ENCODE measurements at places on chromosomes 11 and 22.

DNA sequence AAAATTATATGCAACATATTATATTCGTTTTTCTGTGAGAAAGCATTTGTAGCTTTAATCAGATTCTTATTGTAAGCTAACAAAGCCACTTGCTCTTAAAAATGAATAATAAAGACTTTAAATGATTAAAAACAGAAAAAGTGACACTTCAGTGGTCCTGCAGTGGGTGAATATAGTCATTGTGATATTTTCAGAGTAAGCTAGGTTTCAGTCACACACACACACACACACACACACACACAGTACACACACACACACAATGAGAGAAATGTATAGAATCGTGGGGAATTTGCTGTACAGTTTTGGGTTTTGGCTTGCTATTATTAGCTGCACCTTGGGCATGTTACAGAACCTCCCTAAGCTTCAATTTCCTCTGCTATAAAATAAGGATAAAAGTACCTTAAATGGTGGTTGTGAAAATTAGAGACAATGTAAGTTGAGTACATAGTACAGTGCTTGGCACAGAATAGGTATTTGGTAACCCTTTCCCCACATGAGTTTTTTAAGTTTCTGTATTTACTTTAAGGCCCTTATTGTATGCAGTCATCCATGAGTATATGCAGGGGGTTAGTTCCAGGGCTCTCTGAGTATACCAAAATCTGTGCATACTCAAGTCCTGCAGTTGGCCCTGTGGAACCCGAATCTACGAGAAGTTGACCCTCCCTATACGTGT, 39.8 kb downstream of the CSTPP1 start:
- no peak for DNase-seq

DNA sequence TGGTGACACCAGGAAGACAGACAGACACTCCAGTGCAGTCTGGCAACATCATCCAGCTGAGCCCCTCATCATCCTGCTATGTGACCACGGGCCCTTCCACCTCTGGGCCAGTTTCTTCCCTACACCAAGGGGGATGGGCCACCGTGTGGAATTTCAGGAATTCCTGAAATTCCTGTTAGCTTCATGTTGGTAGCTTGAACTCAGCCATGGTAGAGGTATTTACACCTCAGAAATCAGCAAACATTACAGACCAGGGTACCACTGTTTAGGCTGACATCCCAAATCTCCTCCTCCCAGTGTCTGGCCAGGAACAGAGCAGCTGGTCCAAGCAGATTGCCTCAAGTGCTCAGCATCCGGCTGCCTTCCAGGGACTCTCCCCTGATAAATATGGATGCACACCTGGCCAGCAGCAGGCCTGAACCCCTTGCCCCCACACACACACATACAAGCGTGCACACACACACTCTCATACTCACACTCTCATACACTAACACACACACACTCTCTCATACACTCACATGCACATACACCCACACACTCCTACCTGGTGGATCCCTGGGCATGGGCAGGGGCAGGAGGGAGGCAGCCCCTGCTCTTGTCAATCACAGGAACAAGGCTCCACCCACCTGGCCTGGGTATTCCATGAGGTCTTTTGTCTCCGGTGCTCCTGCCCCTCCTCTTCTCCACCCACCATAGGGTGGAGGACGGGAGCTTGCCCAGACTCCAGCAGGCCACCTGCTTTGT, 85.2 kb downstream of the BUD13 start:
- DNase-seq, result no peak

- DNase-seq, result no peak
These were observed 19.8 kb upstream of the PSMA1 start for GRCh38 chr11:14539982-14540421.

DNA sequence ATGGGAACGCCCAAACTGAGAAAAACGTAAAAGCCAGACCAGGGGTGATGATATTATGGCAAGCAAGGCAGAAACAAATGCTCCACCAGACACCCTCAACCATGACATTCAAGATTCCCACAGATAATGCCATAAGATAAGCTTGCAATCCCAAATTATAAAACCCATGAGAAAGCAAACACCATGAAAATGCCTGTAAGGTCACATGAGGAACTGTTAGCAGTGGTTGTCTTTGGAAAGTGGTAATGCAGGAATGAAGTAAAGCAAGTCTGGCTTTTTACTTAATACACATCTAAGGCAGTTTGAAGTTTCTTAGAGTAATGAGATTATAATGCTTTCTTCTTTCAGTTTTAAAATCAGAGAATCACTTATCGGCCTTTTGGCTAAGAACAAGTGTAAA, 111.0 kb downstream of the MN1 start:
- no peak for DNase-seq

DNA sequence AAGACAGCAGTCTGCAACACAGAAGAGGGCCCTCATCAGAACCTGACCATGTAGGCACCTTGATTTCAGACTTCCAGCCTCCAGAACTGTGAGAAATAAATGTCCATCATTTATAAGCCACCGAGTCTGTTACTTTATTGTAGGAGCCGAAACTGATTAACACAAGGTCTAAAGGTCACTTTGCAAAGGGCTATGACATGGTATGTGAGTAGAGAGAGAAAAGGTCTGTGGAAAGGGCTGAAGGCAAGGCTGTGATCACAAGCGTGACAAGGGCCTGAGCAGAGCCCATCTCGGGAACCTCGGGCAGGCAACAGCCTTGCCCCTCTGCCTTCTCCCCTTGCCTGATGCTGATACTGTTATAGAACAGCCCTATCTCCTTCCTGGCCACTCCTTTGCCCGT, 73.4 kb upstream of the TEAD1 start:
- no peak for DNase-seq

DNA sequence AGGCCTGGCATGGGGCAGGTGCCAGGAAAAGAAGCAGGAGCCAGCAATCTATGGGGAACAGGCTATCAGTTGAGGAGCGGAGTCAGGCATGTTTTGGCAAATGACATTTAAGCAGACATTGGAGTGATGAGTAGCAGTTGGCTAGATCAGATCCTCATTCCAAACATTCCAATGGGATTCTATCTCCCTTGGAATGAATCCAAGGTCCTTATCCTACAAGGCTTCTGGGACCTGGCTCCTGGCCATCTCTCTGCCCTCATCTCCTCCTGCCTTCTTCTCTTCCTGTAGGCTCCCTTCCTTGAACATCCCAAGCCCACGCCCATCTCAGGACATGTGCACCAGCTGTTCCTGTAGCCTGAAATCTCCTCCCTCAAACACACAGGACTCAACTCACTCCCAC, 1074.5 kb downstream of the TBC1D22A start:
- DNase-seq, result no peak

- DNase-seq, result peak; percentile 61
These were observed 111.0 kb upstream of the ARHGAP42 start for GRCh38 chr11:100575860-100576717.

- no peak for DNase-seq
These were observed 326.2 kb upstream of the PDGFD start for GRCh38 chr11:104490182-104490581.

- no peak for DNase-seq
These were observed 5.5 kb downstream of the UNC93B1 start for GRCh38 chr11:67998150-67999045.

DNA sequence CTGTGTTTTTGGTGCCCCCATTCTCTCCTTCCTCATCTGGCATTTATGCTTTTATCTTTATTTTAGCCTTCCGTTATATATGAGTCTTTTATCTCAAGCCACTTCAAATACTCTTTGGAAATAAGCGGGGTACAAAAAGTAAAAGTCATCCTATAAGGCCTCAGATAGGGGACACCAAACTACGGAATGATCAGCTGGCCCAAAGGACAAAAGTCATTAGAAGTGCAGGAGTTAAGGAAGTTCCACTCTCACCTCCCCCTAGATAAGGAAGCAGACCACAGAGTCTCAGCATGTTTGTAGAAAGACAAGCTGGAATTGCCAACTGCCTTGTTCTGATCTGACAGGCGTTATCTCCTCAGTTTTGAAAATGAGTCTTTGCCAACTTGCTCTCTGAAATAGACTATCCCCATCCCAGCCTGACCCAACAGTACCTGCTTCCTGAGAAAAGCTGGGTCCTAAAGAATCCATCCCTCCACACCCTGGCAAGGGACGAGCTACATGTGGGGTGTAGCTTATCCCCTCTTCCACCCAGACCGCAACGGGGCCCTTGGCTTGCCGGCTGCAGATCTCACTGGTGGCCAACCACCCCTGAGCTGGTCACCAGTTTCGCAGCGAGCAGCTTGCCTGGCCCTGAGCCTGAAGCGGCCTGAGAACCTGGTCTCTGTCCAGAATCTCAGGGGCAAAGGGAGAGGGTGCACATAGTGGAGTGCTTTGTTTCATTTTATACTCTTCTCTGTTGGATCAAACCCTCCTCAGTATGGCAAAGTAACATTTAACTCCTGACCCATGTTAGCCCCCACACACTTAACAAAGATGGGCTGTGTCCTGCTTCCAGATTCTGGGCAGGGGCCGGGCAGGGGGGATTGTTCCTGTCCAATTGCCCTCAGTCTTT, 13.8 kb downstream of the FADS2 start:
- no peak for DNase-seq

- no peak for DNase-seq
These were observed 131.4 kb upstream of the C11orf58 start for GRCh38 chr11:16606784-16607674.

- no peak for DNase-seq
These were observed 1.4 kb downstream of the SREBF2 start for GRCh38 chr22:41834005-41834944.

- no peak for DNase-seq
These were observed 64.4 kb downstream of the PRDM11 start for GRCh38 chr11:45210846-45211245.

DNA sequence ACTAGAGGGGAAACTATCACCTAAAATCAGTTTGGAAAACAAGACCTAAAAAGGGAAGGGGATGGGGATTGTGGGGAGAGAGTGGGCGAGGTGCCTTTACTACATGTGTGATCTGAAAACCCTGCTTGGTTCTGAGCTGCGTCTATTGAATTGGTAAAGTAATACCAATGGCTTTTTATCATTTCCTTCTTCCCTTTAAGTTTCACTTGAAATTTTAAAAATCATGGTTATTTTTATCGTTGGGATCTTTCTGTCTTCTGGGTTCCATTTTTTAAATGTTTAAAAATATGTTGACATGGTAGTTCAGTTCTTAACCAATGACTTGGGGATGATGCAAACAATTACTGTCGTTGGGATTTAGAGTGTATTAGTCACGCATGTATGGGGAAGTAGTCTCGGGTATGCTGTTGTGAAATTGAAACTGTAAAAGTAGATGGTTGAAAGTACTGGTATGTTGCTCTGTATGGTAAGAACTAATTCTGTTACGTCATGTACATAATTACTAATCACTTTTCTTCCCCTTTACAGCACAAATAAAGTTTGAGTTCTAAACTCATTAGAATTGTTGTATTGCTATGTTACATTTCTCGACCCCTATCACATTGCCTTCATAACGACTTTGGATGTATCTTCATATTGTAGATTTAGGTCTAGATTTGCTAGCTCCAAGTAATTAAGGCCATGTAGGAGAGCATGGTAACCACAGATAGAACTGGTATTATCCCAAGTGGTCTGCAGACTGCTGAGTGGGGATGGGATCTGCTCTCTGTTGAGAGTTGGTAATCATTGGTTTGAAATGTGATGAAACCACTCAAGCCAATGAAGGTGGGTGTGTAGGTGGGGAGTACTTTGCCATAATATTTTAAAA, 3.6 kb downstream of the NEAT1 start:
- DNase-seq, result peak; percentile 59

GRCh38 chr11:128894685-128895084, 3.5 kb downstream of the KCNJ5 start:
- DNase-seq, result no peak

DNA sequence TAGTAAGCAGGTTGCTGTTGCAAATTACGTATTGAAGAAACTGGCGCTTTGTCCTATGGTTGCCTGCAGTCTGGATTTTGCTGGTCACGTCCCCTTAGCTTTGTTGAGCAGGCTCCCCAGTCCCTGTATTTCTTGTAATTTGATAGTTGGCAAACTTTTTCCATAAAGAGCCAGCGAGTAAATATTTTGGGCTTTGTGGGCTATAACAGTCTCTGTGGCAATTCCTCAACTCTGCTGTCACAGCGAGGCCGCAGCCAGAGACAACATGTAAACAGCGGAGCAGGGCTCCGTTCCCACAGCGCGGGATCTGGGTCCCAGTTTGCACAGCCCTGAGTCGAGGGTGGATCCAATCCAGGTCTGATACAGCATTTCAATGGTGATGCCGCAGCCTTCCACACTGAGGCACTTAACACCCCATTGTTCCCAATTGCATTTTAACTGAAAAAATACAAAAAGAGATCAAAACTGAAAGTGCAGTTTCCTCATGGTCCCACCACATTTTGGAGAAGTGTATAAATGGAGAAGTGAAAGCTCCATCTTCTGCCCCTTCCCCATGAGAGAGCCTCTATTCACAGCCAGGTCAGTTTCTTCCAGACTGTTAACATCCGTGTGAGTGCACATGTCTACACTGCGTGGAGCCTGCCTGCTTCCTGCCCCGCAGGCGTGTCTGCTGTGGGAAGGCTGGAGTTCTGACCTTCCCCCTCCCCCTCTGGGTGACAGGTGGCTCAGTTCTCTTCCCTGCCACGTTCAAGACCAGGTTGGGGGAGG, 89.1 kb downstream of the RPS6KA4 start:
- DNase-seq, result no peak

GRCh38 chr11:92384802-92385201, 160.2 kb downstream of the FAT3 start:
- DNase-seq, result no peak

- no peak for DNase-seq
These were observed 4.3 kb downstream of the DHCR7 start for GRCh38 chr11:71443736-71444445.

DNA sequence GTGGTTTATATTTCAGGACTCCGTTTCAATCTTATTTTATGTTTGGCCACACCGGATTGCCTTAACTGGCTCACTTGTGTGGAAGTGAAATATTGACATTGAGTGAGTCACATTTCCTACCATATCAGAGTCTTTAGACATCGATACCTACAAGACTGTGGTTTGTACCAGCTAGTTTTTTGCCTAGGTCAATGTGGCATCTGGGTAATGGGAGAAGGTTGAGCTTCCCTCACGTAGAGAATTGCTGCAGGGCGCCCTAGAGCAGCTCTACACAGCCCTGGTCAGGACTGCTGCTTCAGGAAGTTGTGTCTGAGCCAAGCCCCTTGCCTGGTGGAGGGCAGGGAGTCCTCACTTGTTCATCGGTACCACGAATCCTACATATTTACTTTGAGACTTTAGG, 1.6 kb downstream of the GRAMD1B start:
- no peak for DNase-seq

DNA sequence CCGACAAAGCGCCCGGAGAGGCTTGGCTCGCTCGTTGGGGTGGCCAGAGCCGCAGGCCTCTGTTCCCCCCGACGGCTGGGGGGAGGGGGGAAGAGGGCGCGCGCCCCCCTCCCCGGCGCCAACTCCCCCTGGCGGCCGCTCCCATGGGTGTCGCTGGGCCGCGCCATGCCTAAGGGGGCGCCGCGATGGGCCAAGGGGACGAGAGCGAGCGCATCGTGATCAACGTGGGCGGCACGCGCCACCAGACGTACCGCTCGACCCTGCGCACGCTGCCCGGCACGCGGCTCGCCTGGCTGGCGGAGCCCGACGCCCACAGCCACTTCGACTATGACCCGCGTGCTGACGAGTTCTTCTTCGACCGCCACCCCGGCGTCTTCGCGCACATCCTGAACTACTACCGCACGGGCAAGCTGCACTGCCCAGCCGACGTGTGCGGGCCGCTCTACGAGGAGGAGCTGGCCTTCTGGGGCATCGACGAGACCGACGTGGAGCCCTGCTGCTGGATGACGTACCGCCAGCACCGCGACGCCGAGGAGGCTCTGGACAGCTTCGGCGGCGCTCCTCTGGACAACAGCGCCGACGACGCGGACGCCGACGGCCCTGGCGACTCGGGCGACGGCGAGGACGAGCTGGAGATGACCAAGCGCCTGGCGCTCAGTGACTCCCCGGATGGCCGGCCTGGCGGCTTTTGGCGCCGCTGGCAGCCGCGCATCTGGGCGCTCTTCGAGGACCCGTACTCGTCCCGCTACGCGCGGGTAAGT, 1.4 kb downstream of the KCNC1 start:
- DNase-seq, result no peak
